ENCODE measurements at places on chromosomes 13 and 19. TPM values are rescaled to one million over a fixed set of nuclear protein-coding genes. Genes with fewer than 3 reads are reported as not detected.

The ASF1B gene
- total RNA-seq, result 78.9 TPM

DNA sequence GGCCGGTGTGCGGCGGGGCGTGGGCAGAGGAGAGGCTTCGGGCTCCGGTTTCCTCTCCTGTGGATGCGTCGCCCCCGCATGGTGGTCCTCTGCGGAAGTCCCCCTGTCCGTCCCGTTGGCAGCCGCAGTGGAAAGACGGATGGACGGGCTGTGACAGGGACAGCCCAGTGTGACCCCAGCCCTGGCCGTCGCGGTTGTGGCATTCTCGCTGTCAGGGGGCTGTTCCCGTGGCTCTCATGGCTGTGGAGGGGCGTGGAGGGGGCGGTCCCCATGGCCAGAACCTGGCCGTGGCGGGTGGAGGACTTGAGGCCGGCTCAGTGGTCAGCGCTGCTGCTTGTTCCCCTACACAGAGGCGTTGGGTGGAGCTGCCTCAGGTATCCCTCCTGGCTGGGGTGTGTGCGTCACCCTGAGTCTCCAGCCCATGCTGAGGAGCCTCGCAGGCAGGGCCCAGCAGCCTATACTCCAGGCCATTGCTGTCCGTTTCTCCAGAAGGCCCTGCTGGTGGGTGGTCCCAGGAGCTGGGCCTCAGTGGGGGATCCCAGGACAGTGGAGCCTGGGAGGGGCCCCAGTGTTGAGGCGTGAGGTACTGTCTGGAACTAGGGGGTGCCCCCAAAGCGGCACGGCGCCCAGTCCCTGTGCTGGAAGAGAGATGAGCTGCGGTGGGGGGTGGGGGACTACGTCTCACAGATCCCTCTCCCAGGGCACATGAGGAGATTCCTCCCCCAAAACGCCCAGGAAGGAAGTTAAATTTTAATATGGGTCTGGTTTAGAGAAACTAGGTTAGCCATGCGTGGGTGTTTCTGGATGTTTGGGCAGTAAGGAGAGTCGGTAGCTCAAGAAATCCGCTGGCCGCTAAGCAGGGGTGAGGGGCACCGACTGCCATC lies 20.3 kb downstream of the CSNK1G2 start:
- DNase-seq, result no peak

The KLC3 gene
- total RNA-seq, result not detected

The SLC1A6 gene
- total RNA-seq, result not detected

DNA sequence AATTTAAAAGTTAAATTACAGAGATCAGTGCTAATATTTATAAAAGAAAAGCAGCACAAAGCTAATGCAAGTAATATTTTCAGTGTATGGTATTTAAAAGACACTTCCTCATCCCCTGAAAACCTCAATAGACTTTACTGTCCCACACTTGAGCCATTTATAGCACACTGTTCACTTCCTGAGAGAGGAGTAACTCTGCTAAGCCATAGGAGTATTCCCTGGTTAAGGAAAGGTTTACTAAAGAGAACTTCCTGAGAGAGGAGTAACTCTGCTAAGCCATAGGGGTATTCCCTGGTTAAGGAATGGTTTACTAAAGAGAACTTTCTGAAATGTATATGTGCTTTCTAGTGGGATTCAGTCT lies 159.4 kb downstream of the NHLRC3 start:
- no peak for DNase-seq

The FCER2 gene
- not detected for total RNA-seq

DNA sequence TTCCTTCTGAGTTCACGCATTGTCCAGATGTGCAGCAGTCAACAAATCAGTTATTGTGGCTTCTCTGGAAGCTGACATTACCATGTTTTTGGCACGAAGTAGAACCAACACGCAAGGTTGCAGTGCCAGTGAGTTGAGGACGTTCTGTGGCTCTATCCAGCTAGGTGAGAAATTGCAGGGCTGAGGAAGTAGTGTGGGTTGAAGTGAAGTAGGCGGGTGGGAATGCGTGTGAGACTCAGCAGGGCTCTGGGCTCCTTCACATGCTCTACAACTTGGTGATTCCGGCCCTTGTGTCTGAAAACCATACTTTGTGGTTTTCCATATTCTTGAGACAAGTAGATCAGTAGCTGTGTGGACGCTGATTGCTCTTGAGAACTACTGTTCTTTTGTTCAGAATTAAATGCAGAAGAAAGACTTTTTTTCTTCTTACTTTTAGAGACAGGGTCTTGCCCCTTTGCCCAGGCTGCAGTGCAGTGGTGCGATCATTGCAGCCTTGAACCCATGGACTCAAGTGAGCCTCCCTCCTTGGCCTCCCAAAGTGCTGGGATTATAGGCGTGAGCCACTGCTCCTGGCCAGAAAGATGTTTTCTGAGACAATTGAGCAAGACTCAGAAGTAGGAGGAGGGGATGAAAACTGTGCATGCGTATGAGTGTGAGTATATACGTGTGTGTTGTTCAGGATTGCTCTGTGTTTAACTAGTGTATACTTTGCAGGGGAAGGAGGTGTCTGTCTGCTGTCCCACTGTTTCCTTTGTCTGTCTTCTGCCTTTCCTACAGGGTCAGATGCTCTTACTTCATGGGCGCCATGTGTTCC lies 46.2 kb downstream of the GATAD2A start:
- DNase-seq, result no peak

- peak; percentile 61 for DNase-seq
Observed at GRCh38 chr19:5128251-5128935, 159.5 kb downstream of the KDM4B start.

- DNase-seq, result peak; percentile 97
Observed at GRCh38 chr19:44626048-44626624, 12.8 kb downstream of the IGSF23 start.

The PRODH2 gene
- not detected for total RNA-seq

The KANK3 gene
- total RNA-seq, result 1.2 TPM

GRCh38 chr13:113898391-113898790 lies 34.5 kb upstream of the GAS6 start:
- no peak for DNase-seq

DNA sequence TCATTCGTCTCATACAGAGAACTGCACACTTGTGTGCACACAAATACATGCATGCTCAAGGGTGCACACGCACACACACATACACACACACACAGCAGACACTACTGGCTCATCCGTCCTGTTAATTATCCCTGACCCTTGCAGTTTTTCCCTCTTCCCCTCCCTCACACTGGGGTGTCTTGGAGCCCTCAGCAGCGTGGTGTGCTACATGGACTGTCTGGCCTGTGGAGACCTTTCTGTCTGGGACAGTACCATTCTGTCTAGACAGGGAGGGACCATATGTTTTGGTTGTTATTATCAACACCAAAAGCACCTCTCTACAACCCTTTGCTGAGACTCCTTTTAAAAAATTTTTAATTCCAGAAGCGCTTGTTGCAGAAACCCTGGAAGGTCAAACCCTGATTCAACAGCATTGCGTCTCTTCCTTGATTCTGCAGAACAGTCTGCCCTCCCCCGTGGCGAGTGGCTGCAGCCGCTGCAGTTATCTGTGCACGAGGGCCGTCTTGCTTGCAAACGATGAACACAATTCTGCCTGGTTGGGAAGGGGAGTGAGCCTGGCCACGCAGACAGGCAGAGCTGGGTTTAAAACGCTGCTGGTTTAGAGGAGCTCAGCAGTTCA lies 374.0 kb downstream of the IRS2 start:
- peak; percentile 19 for DNase-seq

- no peak for DNase-seq
Observed at GRCh38 chr13:109751477-109751876, 34.9 kb downstream of the IRS2 start.

All from A172 (cell line).